ENCODE measurements at places on chromosomes 3 and 15.
A peak's percentile ranks its signal among the peaks of the same experiment; 100 is the strongest.

DNA sequence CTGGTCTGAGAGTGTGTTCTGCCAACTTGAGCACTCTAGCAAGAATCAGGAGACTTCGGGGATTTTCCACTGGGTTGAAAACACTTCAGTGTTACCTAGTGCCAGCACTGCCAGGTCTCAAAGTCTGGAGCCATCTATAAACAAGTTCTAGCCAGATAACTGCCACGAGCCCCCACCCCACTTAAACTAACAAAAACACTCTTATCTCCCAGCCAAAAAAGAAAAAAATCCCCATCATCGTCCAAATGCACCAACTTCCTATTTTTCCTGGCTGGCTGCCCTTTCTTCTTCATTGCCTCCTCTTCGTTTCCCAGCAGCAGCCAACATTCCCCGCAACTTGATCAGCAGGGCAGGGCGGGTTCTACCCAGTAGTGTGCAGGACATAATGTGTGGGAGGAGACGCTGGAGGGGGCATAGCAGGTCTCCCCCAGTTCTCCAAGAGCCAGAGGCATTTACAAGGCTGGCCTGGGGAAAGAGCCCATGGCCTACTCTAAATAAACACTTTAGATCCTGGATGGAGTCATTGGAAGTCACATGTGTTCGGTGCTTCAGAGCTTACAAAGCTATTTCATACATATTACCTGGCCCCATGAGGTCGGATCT is 29.5 kb downstream of the C2CD4B start:
- no peak for DNase-seq

GRCh38 chr3:157128771-157129681 is 30.9 kb downstream of the CCNL1 start:
- no peak for DNase-seq

- no peak for DNase-seq
Observed at GRCh38 chr3:10226293-10226692, 22.0 kb upstream of the TATDN2 start.

- DNase-seq: no peak
Observed at GRCh38 chr15:80551348-80551747, 143.8 kb upstream of the ABHD17C start.

GRCh38 chr3:112013058-112013783 is 14.5 kb downstream of the TAGLN3 start:
- DNase-seq: peak; percentile 26

DNA sequence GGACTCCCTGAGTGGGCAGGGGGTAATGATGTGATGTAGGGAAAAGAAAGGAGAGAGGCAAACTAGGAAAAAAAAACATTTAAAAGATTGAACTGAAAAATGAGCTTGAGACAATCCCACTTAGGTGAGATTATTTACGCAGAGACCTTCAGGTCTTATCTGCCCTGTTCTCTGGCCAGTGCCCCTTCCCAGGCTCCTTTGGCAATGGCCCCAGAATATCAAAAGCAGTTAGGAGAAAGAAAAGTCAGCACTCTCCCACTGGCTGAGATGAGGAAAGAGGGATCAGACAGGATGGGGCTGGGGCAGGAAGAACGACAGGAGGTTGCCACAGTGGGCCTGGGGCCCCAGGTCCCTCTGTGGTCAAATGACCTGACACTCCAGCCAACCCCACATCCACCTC is 105.4 kb downstream of the MEGF11 start:
- DNase-seq: no peak

DNA sequence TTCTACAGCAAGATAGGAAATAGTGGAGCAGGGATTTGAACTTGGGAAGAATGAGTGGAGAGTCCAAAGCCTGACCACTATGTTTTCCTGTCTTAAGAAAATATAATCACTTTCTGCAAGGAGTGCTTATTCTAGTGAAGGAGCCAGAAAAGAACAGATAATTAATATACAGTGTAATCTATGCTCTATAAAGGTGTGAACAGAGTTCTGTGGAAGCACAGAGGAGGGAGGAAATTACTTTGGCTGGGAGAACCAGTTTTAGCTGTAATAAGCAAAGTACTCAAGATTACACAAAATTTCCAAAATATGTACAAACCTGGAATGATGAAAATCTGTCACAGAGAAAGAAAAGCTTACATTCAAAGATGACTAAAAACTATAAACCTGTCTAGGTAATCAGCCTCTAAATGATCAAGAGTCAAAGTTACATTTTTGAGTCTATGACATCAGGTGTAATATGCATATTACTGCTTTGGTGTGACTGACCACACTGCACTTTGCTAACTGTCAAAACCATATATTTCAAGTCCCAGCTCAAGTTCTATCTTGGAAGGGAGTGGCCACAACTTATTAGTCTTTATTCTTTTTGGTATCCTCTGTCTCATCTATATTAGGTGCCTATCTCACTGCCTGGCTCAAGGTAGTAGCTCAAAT is 40.7 kb upstream of the MB21D2 start:
- no peak for DNase-seq

DNA sequence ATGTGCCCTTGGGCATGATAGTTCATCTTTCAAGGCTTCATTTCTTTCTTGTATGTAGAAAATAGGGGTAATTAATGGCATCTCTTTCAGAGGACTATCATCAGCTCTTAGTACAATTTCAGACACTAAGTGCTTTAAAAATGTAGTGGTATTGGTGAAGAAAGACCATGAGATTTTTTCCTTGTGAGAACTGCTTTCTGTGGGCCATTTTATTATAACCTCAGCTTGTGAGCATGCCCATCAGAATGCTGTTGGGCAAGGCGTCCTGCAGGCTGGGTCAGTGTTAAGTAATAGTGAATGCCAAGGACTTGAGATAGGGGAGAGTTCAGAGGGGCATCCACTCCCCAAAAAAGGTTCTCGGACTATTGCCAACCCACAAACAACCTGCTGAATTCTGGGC is 187.9 kb downstream of the GHSR start:
- no peak for DNase-seq

DNA sequence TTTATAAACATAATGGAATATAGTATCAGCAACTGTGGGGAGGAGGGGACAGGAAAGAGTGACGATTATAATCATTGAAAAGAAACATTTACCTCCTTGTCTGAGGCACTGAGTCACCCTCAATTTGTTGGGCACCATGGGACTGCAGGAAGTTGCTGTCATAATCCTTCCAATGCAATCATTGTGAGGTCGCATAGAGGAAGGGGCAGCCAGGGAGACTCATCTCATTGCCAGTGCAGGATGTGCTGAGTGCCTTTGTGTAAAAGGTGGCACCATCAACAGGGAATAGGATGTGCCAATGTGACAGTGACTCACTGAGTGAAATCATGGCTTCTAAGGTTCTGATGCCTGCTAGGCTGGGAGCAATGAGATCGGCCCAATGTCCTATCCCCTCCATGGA is 300.4 kb upstream of the ADAMTS9 start:
- DNase-seq: no peak

DNA sequence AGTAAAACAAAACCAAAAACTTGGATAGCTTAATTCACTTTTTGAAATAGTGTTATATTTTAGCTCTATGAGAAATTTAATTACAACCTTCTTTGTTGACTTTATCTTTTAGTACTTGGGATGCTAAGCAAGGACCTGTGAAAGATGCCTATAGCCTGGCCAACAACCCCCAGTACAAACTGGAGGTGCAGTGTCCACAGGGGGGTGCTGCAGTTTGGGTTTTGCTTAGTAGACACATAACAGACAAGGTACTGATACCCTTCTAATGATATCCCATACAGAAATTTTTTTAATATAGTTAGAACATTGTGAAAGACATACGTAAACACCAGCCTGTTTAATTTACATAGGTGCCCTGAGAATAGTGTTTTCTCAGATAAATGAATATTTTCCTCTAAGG is 35.3 kb downstream of the CAPN7 start:
- peak; percentile 5 for DNase-seq

DNA sequence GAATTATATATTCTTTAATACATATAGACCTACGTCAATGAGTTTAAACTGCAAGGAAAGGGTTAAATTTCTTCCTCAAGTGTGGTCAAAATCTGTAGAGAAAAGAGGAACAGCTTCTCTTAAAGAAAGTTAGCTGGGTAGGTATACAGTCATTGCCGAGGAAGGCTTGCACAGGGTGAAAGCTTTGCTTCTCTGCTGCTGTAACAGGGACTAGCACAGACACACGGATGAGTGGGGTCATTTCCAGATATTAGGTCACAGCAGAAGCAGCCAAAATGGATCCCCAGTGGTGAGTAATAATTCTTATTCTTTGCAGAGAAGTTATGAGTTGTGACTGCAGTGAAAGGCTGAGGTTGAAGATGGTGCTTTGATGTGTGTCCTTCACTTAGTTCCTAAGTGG is at the start of gene CD86:
TSS of gene CD86 (plus strand) at position 148 of the 400 bp plus-strand sequence. CDS start at position 276, 128 bp downstream.
- DNase-seq: no peak

DNA sequence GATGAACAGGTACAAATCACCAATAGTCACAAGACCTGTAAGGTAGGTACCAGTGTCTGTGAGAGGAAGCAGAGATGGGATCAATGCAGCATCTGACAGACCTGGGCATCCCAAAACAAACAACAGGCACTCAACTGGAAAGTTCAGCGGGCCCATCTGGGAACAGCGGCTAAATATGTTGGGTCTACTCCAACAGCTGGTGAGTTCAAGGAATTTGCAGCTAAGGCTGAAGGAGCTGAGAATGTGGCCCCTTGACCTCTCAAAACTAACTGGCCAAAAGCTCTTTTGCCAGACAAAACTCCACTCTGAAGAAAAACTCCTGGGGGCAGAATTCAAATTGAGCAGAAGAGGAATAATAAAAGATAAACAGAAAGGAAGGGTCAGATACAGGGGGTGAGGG is 24.4 kb downstream of the AVEN start:
- no peak for DNase-seq

- no peak for DNase-seq
Observed at GRCh38 chr3:111668888-111669488, 73.8 kb upstream of the ZBED2 start.

DNA sequence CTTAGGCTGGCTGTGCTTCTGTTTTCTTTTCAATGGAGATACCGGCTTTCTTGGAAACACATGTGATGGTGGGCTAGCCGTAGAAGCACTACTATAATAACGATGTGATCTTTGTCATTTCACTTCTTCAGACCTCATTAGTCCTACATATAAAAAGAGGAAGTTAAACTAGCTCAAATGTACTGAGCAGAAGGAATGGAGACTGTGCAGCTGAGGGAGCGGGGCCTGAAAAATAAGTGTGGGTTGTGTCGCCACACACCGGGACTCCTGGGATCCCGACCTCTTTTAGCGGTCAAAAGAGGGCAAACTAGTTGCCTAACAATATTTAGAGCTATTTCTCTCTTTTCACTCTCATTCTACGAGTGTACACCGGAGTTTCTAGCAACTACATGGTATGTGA is 1.0 kb upstream of the RNF7 start:
- no peak for DNase-seq

- no peak for DNase-seq
Observed at GRCh38 chr3:8793242-8793641, 23.8 kb upstream of the OXTR start.

GRCh38 chr3:11546657-11547302 is 96.9 kb downstream of the VGLL4 start:
- DNase-seq: no peak

- DNase-seq: no peak
Observed at GRCh38 chr3:126213379-126214028, 33.1 kb upstream of the ALDH1L1 start.

- no peak for DNase-seq
Observed at GRCh38 chr3:178960181-178960580, 111.4 kb downstream of the ZMAT3 start.

DNA sequence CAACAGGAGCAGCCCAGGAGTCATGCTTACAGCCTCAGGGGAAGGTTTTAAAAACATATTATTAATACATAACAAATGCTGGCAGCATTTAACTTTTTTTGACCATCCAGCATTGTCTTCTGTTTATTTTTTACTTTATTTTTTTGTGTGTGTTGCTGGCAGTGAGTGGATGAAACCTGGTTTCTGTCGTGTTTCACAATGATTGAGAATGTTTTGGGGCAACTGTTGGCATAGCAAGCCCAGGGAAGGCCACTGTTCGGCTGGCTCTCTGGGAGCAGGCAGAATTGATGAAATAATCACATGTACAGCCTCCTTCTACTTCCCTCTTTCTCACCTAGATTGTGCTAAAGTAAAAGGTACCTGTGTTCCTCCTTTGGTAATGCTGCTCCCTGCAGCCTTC is 190.2 kb downstream of the NR1D2 start:
- no peak for DNase-seq

- DNase-seq: no peak
Observed at GRCh38 chr15:50075319-50075718, 43.7 kb downstream of the ATP8B4 start.

DNA sequence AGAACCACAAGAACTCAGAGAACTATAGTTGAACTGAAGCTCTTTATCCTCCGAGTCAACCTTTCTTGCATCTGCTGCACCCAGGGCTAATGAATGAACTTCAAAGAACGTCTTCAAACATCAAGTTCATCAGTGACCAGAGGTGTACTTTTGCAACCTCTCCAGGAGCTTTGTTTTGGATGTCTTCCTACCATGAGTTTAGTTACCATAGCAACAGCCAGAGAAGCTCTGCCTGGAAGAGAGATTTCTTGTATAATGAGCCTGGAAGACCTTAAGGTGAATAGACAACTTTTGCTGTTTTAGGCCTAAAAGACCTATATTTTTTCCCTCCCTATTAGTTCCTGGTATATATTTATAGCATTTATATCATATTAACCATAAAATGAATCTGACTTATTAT is 9.1 kb downstream of the ACTC1 start:
- no peak for DNase-seq

DNA sequence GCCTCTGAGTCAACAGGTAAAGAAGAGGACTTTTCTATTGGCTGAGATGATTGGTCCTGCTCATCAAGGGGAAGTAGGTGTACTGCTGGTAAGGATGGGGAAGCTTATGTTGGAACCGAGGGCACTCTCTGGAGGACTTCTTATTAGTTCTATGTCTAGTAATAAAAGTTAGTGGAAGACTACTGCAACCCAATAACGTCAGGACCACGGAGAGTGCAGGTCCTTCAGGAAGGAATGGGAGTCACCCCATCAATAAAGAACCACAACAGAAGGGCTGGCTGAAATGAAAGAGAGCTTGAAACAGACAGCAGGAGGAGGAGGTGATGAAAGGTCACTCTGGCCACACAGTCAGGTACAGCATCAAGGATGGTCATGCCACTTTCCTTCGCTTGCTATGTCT is 68.8 kb upstream of the PRR23E start:
- no peak for DNase-seq

DNA sequence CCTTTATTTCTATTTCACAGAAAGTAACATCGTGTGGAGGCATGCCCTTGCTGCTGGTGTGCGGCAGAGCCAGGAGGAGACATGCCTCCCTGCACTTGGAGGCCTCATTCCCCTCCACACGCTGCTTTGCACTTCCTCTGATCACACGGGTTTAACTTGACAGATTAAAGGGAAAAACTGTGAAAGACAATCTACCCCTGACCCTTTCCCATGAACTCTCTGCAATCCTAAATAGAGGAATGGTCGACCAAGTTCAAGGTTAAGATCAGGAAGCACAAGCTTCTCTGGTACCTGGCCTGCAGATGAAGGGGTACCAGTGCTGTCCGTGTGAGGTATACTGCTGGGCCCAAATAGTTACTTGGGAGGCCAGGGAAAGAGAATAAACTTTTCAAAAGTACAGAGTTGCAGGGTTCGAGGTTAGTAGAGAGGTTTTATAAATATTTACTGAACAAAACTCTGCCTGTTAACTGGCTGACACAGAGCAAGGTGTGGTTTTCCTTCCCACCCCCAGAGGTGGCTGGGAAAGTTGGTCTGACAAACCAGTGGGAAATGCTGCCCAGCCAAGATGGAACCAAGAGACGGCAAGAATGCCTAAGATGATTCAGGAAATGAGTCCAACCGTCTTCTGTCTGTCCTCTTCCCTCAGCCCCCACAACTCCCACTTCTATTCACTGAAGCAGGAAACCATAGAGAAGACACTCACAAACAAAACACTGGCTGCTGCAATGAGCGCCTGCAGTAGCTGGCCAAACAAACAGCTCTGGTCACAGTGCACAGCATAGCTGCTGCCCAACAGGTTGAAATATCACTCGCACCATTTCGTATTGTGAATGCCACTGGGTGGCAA is 79.6 kb downstream of the IGF2BP2 start:
- DNase-seq: no peak
